ENCODE measurements at places on chromosomes 1 and 21. TPM values are rescaled to one million over a fixed set of nuclear protein-coding genes. Genes with fewer than 3 reads are reported as not detected.

The AIRE gene
- total RNA-seq = not detected

The S100A7A gene
- total RNA-seq = not detected

The PADI1 gene
- 0.47 TPM for total RNA-seq

The S100A2 gene
- 79.0 TPM for total RNA-seq

The CA6 gene
- total RNA-seq = not detected

The REG4 gene
- 0.06 TPM for total RNA-seq

The NECAP2 gene
- 104 TPM for total RNA-seq

The CRNN gene
- not detected for total RNA-seq

The OR10Z1 gene
- not detected for total RNA-seq

The ITGB2 gene
- 1.8 TPM for total RNA-seq

Measured in HT1080 (cell line).